Myocyte (in vitro differentiated cells): ENCODE measurements at places on chromosomes 12 and 14. TPM values are rescaled to one million over a fixed set of nuclear protein-coding genes. Genes with fewer than 3 reads are reported as not detected.

DNA sequence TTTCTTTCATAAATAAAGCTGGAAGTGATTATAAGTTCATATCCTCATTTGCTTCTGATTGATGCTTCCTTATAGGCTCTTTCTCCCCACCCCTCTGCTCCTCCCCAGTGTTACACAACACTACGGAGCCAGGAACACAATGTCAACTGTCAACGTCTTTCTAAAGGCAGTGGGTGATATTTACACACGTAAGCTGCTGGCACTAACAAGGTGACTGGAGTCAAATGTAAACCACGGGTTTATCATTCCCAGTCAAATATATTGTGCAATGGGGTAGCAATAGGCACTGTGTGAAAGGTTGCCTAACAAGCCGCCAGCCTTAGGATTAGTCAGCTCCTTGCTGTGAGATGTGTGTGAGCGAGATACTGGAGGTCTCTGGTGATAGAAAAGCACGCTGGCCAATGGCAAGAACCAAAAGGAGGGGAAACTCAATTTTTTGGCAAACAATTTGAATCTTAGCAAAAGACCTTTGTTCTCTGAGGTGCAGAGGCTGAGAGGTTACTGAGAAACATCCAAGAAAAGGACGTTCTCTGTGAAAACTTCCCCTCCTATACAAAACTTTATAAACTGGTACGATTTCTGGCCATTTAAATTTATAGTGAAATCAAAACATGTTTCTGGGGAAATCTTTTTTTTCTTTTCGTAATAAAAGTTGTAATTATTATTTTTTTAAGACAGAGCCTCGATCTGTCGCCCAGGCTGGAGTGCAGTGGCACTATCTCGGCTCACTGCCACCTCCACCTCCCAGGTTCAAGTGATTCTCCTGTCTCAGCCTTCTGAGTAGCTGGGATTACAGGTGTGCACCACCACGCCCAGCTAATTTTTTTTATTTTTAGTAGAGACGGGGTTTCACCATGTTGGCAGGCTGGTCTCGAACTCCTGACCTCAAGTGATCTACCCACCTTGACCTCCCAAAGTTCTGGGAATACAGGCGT, 22.3 kb upstream of the HECTD1 start:
- peak; percentile 58 for DNase-seq

GRCh38 chr14:32324601-32325000, 4.5 kb upstream of the AKAP6 start:
- DNase-seq, result no peak

SLC25A21 gene
- 0.91 and 1.9 TPM in 2 replicates for total RNA-seq

DCN gene
- 356 and 491 TPM in 2 replicates for total RNA-seq

GRCh38 chr12:12724421-12725085, 7.4 kb downstream of the CDKN1B start:
- no peak for DNase-seq

DNA sequence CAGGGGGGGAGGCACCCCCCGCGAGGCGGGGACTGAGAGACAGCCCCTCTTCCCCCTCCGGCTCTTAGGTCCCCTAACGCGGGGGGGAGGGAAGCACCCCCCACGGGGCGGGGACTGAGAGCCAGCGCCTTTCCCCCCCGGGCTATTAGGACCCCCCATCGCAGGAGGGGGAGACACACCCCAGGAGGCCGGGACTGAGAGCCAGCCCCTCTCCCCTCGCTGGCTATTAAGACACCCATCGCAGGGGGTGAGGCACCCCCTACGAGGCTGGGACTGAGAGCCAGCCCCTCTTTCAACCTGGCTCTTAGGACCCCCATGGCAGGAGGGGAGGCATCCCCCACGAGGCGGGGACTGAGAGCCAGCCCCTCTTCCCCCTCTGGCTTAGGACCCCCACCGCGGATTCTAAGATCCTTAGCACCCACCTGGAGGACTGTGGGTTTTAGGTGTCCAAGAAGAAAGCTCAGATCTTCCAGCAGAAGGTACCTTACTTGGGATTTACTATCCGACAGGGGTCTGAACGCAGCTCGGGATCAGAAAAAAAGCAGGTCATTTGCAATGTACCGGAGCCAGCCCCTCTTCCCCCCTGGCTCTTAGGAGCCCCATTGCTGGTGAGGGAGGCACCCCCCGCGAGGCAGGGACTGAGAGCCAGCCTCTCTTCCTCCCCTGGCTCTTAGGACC, 197.8 kb upstream of the PZP start:
- DNase-seq, result no peak

DNA sequence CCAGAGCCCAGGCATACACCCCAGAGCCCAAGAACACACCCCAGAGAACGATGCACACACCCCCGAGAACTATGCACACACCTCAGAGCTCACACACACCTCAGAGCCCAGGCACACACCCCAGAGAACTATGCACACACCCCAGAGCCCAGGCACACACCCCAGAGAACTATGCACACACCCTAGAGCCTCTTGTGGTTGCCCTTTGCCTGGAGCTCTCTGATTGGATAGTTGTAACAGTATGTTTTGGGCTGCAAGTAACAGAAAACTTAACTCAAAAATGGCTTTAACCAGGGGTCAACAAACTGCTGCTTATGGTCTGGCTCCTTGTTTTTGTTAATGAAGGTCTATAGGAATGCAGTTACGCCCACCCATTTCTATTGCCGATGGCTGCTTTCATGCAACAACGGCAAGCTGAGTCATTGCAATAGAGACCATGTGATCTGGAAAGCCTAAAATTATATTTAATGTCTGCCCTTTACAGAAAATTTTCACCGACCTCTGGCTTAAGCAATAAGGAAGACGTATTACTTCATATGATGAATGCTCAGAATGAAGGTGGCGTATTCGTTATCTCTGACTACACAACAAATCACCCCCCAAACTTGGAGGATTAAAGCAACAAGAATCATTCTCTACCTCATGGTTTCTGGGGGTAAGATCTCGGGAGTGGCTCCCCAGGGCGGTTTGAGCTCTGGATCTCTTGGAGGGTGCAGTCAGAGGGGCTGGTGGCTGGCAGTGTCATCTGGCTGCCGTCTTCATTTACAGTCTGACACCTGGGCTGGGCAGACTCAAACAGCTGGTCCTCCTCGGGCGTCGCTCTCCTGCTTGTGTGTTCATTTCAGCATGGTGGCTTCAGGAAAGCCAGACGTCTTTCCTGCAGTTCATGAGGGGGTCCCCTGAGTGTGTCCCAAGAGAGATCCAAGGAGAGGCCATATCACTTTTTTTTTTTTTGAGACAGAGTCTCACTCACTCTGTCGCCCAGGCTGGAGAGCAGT, 66.3 kb upstream of the NCOR2 start:
- peak; percentile 48 for DNase-seq

C12orf54 gene
- total RNA-seq, result not detected in 2 replicates

ORAI1 gene
- total RNA-seq, result 16.7 and 27.7 TPM in 2 replicates

GPR84 gene
- not detected in 2 replicates for total RNA-seq

DNA sequence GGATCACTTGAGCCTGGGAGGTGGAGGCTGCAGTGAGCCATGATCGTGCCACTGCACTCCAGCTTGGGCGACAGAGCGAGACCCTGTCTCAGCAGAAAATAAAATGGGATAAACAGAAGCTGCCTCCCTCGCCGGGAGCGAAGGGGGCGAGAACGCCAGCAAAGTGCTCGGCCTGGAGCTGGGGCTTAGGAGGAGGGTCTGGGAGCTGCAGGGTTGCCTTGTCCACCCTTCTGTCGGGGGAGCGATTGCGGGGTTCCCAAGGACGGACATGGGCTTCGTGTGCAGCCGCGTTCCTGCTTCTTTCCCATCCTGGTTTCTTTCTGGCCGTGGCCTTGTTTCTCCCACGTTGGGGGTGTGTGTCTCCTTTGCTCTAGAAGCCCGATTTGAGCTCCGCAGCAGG, 27.9 kb upstream of the MLXIP start:
- no peak for DNase-seq

DNA sequence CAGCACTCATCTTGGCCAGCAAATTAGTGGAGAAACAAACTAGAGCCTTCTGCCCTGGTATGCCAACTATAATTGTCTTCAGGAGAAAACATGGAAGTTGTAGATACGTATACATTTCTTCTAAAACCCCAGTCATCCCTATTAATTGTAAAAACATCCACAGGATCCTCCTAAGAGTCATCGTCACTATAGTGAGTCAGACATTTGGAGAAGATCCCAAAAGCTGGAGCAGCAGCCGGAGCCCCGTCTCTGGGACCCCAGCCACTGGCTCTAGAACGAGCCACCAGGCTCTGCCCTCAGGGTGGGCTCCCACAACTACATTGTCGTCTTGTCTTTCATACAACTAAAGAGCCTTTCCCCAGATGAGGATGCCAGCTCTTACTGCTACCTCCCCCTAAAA, 15.5 kb downstream of the PRKAB1 start:
- DNase-seq, result no peak

DNA sequence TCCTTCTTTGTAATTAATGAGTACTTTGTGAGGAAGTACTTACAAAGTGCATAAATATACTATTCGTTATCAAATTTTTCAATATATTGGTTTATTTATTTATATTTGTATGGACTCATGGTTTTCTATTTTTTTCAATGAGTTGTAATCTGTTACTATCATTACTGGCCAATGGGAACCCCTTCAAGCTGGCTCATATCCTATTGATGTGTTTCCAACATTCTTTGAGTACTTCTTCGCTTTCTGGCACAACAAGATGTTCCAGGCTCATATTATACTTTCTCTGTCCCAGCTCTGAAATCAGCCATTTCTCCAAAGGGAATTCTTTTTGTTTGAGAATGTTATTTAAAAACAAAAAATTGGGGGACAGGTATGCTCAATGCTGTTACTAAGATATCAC, 17.5 kb downstream of the YBX3 start:
- no peak for DNase-seq

GRCh38 chr14:80465546-80466220, 254.4 kb upstream of the DIO2 start:
- DNase-seq, result peak; percentile 39

LHX5 gene
- total RNA-seq, result not detected in 2 replicates

GRCh38 chr14:31200702-31200990, 6.9 kb downstream of the HECTD1 start:
- no peak for DNase-seq

DNA sequence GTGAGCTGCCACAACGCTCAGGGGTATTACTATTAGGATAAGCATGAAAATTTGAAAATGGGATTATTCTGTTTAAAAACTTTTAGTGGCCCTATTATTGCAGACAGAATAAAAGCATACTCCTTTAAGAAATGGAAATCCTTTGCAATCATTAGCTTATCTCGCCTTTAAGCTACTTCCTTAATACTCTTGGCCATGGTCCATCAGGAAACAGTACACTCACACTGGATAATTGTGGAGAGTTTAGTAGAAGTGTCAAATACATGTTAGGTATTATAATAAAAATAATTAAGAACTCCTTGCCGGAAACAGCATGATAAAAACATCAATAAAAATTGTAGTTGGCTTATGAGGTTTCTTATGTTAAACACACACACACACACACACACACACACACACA, 100.4 kb upstream of the PPFIA2 start:
- DNase-seq, result no peak

NDUFB1 gene
- total RNA-seq, result 511 and 521 TPM in 2 replicates

DNA sequence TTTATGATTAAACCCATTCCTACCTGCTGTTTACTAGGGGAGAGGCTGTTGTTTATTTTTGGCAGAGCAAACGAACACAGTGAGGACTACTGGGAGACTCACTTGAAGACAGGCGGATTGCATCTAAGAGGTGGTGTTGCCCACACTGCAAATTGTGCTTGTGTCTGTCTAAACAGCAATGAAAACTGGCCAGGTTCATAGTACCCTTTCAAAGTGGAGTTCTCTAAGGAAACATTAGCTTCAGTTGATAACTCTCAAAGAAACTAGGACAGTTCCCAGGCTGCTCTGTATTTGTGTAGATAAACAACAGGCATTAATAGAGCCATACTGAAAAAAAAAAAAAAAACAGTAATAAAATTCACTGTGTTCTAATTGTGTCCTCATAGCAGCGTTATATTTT, 466.0 kb upstream of the RGS6 start:
- DNase-seq, result no peak

DNA sequence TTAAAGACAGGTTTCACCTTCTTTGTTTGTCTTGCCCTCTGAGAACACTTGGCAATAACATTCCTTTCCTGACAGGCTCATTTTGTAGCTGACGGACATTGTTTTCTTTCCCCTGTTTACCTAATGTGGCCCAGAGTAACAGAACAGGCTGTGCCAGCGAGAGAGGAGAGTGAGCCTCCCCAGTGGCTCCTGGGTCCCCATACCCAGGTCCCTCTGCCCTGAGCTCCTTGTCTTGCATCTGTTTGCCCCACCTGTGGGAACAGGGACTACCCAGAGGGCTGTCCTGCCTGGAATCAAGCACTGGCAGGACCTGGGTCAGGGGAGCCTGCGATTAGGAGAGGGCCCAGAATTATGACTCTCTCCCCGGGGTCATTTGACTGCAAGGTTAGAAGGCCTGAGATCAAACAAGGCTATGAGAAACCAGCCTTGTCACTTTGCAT, 222.9 kb downstream of the ZFP36L1 start:
- no peak for DNase-seq

HAL gene
- total RNA-seq, result not detected in 2 replicates

DNA sequence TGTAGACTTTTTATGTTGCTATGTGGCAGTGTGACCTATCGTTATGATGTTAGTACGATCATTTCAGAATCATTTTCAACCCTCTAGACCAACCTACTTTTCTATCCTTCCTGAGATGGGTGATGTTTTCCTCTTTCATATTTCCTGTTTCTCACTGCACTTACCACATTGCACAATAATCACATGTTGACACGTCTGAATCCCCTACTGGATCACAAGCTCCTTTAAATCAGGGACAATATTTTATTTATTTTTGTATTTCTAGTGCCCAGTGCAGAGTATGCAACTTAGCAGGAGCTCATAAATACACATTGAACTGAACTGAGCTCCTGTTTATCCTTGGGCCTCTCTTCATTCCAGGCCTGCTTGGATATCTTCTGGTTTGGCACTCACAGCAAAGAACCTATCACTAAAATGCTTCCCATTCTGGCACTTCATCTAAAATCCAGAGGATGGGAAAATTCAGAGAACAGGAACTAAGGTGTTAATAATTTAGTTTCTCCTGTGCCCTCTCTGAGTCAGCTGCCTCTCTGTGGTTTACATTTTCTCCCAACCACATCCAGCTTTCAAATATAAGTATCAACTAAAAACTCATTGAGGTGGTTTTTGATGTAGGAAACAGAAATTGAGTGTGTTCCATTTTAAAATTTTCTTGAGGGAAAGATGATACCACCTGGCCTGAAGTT, 69.4 kb upstream of the DYRK2 start:
- peak; percentile 31 for DNase-seq

- no peak for DNase-seq
Measured at GRCh38 chr12:72610342-72610741, 338.2 kb downstream of the TRHDE start.

FAM90A1 gene
- total RNA-seq, result not detected in 2 replicates

OR4E2 gene
- total RNA-seq, result not detected in 2 replicates

DNA sequence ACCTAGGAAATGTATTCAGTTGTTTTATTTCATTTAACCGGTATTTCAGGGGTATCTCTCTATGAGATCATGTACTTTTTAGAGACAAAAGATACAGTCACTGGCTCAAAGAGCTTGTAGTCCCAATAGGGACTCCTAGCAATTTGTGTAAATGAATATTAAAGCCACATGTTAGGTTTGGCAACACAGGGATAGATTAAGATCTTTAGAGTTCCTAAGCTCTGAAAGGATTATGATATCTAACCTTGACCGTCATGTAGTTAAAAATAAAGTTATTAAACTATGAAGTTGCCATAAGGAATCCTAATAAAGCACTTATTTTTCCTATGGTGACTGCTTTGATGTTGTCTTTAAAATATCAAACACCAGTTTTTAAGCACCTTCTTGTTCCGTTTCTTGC, 100.4 kb upstream of the FGD4 start:
- DNase-seq, result no peak
